ENCODE measurements at places on chromosomes 5 and 9.

DNA sequence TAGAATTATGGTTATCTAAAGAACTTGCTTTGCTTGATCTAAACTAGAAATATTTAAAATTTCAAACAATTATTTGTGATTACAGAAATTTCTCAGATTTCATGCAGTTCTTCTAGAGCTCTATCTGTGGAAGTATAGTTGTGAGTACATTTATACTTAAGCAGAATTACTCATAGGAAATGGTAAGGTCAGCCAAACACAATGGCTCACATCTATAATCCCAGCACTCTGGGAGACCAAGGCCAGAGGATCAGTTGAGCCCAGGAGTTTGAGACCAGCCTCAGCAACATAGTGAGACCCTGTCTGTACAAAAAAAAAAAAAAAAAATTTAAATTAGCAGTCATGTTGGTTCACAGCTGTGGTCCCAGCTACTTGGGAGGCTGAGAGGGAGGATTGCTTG lies 71.0 kb downstream of the INVS start:
- DNase-seq = no peak

GRCh38 chr5:127031147-127031862 lies 947 bp upstream of the MARCHF3 start:
- DNase-seq = no peak

- no peak for DNase-seq
These were observed 615.7 kb upstream of the MEF2C start for GRCh38 chr5:89498699-89499098.

DNA sequence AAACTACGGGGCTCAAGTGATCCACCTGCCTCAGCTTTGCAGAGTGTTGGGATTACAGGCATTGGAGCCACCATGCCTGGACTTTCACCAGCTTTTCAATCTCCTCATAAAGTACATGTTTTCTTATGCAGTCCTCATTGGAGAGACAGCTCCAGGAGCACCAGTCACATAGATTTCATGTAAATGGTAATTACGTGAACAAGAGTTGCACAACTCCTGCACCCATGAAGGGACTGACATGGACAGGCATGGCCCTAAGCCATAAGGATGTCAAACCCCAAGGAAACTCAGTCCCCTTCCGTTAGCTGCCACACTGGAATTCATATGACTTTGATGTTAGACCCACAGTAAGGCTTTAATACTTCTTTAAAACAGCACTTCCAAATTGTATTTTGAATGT lies 7.6 kb upstream of the ADGRV1 start:
- DNase-seq = no peak

Data from NCI-H2081 treated with DMSO at 0.1 percent for 48 hours (cell line).